ENCODE measurements at places on chromosomes 2 and 18. TPM values are rescaled to one million over a fixed set of nuclear protein-coding genes. Genes with fewer than 3 reads are reported as not detected.

Gene ABCG8
- 28.1 TPM for polyA plus RNA-seq

Gene SIGLEC15
- 0.24 TPM for polyA plus RNA-seq

Gene MBP
- polyA plus RNA-seq: 9.7 TPM

Gene DCAF17
- polyA plus RNA-seq: 3.0 TPM

DNA sequence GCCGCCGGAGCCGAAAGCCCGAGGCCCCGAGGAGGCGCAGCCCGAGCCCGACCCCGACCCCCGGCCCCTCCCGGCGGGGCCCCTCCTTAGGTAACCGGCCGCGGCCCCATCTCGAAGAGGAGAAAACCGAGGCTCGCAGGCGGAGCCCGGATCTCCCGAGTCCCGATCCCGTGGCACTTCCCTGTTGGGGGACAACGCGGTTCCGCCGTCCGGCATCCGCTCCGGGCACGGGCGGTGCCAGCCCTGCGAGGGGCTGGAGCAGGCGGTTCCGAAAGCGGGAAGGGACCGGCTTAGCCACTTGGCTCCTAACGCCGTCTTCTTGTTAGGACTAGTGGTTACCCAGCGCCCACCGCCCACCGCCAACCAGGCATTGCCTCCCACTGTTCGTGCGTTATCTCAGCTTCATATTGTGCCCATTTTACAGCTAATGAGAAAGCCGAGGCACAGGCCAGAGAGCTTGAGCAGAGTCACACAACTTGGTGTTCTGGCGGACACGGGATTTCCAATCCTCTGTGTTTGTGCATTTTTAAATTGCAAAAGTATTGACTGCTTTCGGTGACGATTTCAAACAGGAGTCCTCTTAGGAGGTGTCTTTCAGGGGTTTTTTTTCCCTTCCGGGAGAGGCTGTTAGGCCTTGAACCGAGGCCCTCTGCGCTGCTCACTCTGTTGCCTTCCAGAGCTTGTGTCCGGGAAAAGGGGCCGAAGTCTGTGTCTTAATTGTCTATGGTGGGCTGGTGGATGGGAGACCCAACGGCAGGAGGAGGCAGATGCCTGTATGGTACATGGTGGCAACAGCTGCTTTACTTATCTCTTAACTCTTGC lies 562 bp downstream of the CENPA start:
- DNase-seq: peak; percentile 54

DNA sequence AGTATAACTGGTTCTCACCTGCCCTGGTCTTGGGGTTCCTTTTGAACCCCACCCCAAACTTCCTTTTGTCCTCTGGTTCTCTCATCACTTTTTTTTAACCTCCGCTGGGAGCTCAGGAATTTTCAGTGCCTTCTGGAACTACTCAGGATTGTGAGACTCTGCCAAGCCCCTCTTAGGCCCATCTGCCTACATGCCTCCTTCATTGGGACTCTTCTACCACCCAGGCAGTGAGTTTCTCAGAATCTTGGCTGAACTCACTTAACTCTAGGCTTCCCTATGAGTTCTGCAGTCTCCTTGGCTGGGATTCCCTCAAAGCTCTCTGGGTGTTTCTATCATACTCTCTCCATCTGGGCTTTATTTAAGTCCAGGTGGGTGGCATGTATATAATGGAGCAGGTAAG lies 86.3 kb downstream of the MDH1 start:
- DNase-seq: no peak

DNA sequence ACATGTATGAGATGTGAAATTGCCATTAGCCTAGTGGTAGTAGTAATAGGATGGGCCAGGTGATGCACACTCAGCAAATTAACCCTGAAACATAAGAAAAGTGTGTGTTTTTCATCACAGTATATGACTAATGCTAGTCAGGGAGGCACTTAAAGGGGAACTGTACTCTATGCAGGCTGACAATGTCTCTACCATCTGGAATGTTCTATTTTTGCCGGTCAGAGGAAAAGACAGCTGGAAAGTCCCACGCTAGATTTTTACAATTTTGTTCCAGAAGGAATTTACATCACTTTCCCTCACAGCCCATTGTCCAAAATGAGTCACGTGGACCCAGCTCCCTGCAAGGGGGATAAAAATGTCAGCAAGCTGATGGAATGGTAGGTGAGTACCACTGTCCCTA lies 746.3 kb upstream of the CHAC2 start:
- DNase-seq: no peak

- DNase-seq: no peak
These were observed 19.7 kb upstream of the ARHGAP25 start for GRCh38 chr2:68714866-68715265.

GRCh38 chr2:7018282-7018701 lies 101.1 kb downstream of the RNF144A start:
- DNase-seq: no peak

DNA sequence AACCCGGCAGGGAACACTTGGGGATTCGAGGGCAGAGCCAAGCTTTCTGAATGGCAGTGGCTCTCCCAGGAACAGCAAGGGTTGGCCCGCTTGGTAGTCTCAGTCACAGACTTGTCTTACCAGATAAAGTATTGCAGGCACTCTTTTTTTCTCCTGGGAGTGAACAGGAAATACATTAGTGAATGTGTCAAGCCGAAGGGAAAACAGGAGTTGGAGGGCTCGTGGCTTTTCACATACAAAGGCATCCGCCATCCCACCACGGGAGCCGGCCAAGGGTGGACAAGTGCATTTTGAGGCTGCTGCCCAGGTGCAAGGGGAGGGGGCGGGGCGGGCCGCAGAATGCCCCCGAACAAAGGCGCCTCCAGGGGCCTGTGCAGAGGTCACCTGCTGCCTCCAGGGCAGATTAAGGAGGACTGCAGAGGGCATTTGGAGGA lies 163.3 kb upstream of the SIX3 start:
- no peak for DNase-seq

Gene C2orf72
- 94.9 TPM for polyA plus RNA-seq

DNA sequence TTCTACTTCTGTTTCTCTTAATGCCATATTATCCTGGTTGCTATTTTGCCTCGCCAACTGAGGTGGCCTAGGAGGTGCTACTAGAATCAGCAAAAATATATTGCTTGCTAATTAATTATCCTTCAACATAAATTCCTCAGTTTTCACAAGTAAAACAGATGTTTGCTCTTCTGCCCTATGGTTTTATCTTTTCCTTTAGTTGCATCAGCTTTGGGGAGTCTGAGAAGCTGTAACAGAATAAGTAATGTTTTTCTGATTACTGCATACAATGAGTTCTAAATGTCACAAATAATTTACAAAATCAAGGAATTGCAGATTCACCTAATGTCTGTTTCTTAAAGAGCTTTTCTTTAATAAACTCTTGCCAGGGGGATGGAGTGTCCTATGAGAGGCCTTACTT lies 36.7 kb downstream of the GULP1 start:
- no peak for DNase-seq

Gene LHCGR
- polyA plus RNA-seq: not detected

Gene REG1B
- 0.18 TPM for polyA plus RNA-seq

Gene SERPINB12
- polyA plus RNA-seq: not detected

GRCh38 chr2:216516730-216517350 lies 18.2 kb downstream of the RPL37A start:
- DNase-seq: no peak

DNA sequence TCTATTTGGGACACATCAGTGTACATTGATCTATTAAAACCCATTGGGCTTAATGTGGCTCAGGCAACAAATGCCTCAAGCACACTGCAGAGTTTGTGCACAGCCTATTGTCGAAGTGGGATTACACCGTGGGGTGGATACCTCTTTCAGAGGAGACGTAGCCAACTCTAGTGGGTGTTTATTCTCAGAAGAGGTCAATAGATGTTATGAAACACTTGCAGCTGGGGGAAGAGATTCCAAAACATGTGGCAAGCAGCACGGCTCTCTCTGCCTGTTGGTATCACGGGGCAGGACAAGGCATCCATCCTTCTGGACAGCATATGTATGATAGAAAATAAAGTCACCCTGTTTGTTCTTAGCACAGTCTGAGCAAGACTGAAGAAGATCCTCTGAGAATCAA lies 121.4 kb upstream of the COPS8 start:
- DNase-seq: no peak

Gene SCYGR4
- polyA plus RNA-seq: not detected

DNA sequence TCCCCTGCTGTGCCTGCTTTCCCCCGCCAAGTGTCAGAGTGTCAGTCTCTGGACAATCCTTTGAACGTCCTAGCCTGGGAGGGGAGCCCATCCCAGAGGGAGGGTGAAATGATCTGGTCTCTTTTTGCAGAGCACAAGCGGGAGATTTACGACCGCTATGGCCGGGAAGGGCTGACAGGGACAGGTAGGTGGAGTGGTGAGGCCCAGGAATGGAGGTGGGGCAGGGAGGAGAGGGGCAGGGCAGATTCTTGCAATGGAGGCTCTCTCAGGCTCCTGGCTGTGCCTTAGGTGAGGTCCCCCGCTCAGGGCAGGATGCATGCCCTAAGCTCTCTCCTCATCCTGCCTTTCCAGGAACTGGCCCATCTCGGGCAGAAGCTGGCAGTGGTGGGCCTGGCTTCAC lies 2.4 kb downstream of the DNAJB2 start:
- no peak for DNase-seq

Gene MAL
- not detected for polyA plus RNA-seq

DNA sequence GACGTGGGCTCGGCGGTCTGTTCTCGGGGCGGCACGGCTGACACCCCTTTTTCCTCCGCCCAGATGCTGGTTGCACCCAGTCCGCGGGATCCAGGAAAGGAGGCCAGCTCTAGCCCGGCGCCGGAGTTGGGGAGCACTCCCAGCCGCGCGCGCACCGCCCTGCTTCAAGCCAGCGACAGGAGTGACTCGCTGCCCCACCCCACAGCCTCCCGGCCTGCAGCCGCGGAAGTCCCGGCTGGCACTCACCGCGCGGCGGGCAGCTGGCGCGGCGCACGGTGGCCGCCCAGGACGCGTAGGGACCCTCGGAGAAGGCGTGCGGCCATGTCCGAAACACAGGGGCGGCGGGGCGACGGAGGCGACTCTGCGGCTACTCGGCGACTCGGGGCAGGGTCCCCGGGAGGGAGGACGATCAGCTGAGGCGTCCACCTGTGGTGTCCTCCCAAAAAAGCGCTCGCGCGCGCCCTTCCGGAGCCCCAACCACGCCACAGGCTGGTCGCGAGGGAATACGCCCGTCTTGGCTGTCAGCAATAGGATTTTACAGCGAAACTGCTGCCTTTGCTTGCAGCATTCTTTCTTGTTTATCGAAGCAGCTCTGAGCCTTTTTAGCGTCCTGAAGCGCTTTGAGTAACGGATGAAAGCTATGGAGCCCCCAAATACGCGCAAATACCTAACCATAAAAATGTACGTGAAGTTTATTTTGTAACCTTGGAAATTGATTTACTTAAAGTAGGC lies at the start of gene ACADL:
ACADL (minus strand) TSS at position 507 of the 732 bp plus-strand sequence; CDS start at position 323, 184 bp downstream.
- DNase-seq: peak; percentile 52

GRCh38 chr2:126858436-126858835 lies 40.3 kb upstream of the TEX51 start:
- DNase-seq: no peak

Gene CCL20
- polyA plus RNA-seq: 1.6 TPM

Measured in liver (tissue), 10 donors.